Hair follicular keratinocyte (primary cell): ENCODE measurements at places on chromosomes 5 and 9. TPM values are rescaled to one million over a fixed set of nuclear protein-coding genes. Genes with fewer than 3 reads are reported as not detected.

FAM221B gene
- not detected in 2 replicates for total RNA-seq

RASEF gene
- 0.19 and 0.55 TPM in 2 replicates for total RNA-seq

LOX gene
- total RNA-seq = 1.4 and 1.6 TPM in 2 replicates

GALNT10 gene
- total RNA-seq = 13.9 and 15.7 TPM in 2 replicates

SHC3 gene
- total RNA-seq = 0.04 and 0.94 TPM in 2 replicates

AQP7 gene
- total RNA-seq = not detected in 2 replicates

PCDHB8 gene
- not detected in 2 replicates for total RNA-seq

CNTNAP3 gene
- 2.5 and 8.7 TPM in 2 replicates for total RNA-seq

IRX1 gene
- 40.1 and 41.2 TPM in 2 replicates for total RNA-seq

STPG3 gene
- total RNA-seq = not detected in 2 replicates

DMRTA1 gene
- 0.62 and 0.84 TPM in 2 replicates for total RNA-seq

FLT4 gene
- total RNA-seq = 0.08 and 0.16 TPM in 2 replicates

SPATA31D4 gene
- not detected in 2 replicates for total RNA-seq

BARHL1 gene
- not detected in 2 replicates for total RNA-seq

ARL15 gene
- 8.5 and 10.6 TPM in 2 replicates for total RNA-seq

RGS3 gene
- 36.2 and 42.6 TPM in 2 replicates for total RNA-seq

SLCO6A1 gene
- not detected in 2 replicates for total RNA-seq

TCF7 gene
- 2.2 and 3.4 TPM in 2 replicates for total RNA-seq

ANKH gene
- total RNA-seq = 17.7 and 24.7 TPM in 2 replicates
